Endothelial cell (in vitro differentiated cells): ENCODE measurements at places on chromosomes 7 and 10.
A peak's percentile ranks its signal among the peaks of the same experiment; 100 is the strongest.

DNA sequence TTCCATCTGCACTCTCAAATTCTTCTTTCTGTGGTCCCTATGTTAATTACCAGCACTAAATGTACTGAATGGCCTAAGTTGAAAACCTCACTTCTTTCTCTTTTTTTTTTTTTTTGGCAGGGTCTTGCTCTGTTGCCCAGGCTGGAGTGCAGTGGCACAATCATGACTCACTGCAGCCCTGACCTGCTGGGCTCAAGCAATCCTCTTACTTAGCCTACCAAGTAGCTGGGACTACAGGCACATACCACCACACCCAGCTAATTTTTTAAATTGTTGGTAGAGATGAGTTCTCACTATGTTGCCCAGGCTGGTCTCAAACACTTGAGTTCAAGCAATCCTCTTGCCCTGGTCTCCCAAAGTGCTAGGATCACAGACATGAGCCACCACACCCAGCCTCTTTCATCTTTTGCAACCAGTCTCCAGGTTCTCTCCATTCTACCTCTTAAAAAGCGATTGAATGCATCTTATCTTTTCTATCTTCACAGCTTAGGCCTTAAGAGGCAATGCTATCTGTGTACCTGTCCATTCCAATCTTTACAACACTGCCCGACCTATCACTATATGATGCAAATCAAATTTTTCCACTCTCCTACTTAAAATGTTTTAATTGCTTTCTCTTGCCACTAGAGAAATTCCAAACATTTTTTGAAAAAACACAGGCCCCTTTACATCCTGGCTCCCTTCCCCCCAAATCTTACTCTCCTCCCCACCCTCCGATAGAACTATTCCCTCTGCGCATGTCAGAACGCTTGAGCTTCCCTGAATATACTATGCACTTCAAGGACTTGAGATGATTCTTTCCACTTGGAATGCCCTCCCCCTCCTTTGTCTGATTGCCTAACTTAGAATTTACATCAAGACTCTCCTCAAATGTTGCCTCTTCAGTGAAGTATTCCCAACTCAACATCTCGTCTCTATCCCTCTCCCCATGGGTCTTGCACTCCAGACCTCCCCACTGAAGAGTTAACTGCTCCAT is 6.0 kb downstream of the ICA1 start:
- H3K27me3 ChIP-seq: peaks cover 5% of the 10 kb centered on the region
- H3K4me3 ChIP-seq: no peak overlapping the region
- no peak overlapping the region for H3K27ac ChIP-seq
- H3K4me1 ChIP-seq: peaks cover 30% of the 10 kb centered on the region

- no peak overlapping the region for H3K27ac ChIP-seq
- DNase-seq: no peak
- H3K4me3 ChIP-seq: no peak overlapping the region
- peaks cover 10% of the 10 kb centered on the region for H3K27me3 ChIP-seq
- peaks cover 7% of the 10 kb centered on the region for H3K4me1 ChIP-seq
- H3K36me3 ChIP-seq: peaks cover 3% of the 10 kb centered on the region
Measured at GRCh38 chr10:75096749-75097148, 14.7 kb upstream of the SAMD8 start.

DNA sequence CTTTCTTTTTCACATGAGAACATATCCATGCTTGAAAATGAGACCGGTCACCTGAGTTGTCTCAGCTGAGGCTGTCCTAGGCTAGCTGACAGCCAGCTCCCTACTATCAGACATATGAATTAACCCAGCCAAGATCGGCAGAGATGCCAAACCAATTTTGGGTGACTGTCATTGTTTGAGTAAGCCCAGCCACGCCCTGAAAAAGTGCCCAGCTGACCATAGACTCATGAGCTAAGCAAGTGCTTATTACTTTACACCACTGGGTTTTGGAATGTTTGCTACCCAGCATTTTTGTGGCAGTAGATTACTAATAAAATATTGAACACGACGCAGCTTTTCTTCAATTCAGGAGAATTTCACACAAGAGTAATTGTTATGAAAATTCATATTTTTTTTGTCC is 265.2 kb upstream of the LYZL1 start:
- no peaks in the 10 kb centered on the region for H3K36me3 ChIP-seq
- no peak overlapping the region for H3K27ac ChIP-seq
- no peak overlapping the region for H3K4me3 ChIP-seq

DNA sequence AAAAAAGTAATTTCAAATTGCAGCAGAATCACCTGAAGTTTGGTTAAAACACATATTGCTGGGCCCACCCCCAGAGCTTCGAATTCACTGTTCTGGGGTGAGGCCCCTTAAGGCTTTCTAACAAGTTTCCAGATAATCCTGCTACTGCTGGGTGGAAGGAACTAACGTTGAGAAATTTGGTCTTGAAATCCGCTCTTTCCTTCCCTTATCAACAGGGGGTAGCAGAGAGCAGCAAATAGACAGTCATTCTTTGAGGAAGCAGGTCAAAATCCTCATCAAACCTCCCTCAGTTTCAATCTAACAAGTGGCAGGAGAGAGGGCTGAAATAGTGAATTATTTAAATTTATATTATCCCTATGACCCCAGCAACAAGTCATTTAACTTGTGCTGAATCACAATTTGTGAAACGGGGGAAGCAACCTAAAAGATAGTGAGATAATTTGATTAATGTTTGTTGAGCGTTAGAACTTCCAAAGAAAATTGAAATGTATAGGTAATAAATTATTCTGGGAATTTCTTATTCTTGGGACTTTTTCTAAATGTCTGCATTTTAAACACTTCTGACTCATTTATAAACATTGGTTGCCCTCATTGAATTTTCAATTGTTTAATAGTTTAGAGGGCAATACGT is 21.7 kb upstream of the MALSU1 start:
- peak; percentile 64 for DNase-seq
- H3K4me3 ChIP-seq: no peak overlapping the region
- no peaks in the 10 kb centered on the region for H3K4me1 ChIP-seq

DNA sequence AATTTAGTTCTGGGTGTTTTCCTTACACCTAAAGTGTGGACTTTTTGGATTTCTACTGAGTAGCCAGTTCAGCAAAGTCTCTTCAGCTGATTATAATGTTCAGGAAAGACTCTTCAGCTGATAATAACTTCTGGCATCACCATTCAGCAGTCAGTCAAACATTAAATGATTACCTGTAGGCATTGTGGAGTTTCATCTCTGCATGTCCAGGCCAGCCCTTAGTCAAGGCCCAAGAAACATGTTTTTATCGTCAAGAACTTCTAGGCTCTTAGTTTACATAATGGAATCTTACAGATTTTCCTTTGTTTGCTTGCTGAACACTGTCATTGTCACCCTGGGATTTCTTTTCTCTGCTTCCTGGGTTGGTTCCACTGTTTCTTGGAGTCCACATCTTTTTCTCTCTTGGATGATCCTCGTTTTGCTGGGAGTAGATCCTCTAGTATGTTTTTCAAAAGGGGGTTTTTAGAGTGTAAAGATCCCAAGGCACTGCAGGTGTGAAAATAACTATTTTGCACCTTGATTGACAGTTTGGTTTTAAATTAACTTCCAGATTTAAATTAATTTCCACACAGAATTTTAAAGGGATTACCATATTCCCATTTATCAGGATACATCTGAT is 24.2 kb downstream of the CCM2 start:
- H3K36me3 ChIP-seq: peaks cover 11% of the 10 kb centered on the region
- peaks cover 16% of the 10 kb centered on the region for H3K4me1 ChIP-seq
- no peak overlapping the region for H3K4me3 ChIP-seq
- DNase-seq: no peak
- H3K27ac ChIP-seq: no peak overlapping the region
